ENCODE measurements at places on chromosomes 3 and 15.

DNA sequence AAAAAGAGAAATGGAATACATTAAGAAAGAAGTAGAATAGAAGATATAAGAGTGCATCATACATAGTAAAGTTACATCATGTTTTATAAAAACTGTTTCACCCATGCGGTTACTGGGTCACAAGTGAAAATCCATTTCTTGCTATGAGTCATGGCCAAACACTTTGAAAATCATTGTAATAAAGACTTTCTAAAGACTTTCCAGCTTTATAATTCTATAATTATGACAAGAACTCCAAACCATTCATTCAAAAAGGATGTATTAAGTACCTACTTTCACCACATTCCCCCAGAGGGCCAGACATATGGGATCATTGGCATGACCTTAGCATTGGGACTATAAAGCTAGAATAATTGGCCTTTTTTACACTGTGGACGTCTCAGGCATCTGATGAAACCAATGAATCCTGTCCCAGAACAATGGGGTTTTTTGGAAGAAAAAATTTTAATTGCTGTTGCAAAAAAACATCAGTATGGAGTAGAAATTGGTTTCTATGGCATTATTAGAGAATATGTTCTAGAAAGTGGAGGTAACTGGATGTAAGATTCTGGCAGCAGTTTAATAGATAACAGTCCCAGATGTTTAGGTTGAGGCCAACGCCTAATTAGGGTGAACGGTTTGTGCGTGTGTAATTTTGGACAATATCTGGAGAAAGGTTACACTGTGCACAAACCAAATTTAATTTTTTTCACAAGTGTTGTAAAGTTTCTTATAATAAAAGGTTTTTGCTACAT is 3.3 kb upstream of the SKIC8 start:
- DNase-seq: no peak

- no peak for DNase-seq
Measured at GRCh38 chr3:193656445-193656844, 63.4 kb downstream of the OPA1 start.

GRCh38 chr15:43390723-43391122 is 19.8 kb downstream of the TUBGCP4 start:
- DNase-seq: no peak

GRCh38 chr3:177601152-177601551 is 403.9 kb upstream of the TBL1XR1 start:
- no peak for DNase-seq

GRCh38 chr15:73927003-73927475 is 777 bp downstream of the LOXL1 start:
- no peak for DNase-seq

GRCh38 chr15:88073391-88073691 is 183.2 kb downstream of the NTRK3 start:
- DNase-seq: no peak

DNA sequence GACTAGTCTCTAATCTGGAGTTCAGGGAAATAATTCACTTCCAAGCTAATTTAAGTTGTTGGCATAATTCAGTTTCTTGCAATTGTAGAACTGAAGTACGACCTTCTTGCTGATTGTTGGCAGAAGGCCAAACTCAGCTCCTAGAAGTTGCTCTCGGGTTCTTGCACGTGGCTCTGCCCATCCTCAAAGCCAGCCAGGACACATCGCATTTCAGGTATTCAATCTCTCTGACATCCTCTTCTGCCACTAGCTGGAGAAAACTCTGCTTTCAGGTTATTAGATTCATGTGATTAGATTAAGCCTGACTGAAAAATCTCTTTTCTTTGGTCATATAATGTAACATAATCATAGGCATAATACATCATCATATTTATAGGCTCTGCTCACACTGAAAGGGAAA is 362.0 kb downstream of the ZPLD1 start:
- no peak for DNase-seq

DNA sequence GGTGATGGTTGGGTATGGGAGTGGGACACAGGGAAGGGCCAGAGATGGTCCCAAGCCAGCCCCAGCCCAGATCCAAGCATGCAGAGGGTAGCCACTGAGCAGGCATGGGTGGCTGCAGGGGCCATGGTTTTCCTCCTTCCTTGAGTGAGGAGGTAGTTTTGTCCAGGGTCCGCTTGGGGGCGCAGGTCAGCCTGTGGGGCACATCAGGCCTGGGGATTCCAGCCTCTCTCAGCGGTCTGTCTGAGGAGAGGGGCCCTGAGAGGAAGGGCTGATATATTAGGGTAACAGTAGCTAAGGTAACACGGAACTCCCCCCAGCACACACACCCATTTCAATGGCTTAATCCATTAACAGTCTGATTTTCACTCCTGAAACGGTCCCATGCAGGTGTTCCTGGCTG is 22.7 kb upstream of the LCTL start:
- DNase-seq: no peak

DNA sequence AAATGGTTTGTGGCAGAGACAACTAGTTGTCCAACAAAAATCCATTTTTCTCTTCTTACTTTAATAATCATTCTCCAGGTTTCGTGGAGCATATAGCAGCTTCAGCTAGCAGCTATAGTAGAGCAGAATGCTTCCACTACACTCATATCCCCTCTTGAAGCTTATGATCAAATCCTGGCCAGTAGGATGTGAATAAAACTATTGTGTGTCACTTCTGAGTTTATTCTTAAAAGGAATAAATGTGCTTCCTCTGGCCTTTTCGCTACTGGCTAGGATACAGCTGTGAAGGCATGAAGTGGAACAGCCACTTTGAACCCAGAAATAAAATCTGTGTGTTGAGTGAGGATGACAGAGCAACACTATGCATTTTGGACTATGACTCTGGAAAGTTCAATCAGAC is 7.8 kb upstream of the CPOX start:
- DNase-seq: no peak

DNA sequence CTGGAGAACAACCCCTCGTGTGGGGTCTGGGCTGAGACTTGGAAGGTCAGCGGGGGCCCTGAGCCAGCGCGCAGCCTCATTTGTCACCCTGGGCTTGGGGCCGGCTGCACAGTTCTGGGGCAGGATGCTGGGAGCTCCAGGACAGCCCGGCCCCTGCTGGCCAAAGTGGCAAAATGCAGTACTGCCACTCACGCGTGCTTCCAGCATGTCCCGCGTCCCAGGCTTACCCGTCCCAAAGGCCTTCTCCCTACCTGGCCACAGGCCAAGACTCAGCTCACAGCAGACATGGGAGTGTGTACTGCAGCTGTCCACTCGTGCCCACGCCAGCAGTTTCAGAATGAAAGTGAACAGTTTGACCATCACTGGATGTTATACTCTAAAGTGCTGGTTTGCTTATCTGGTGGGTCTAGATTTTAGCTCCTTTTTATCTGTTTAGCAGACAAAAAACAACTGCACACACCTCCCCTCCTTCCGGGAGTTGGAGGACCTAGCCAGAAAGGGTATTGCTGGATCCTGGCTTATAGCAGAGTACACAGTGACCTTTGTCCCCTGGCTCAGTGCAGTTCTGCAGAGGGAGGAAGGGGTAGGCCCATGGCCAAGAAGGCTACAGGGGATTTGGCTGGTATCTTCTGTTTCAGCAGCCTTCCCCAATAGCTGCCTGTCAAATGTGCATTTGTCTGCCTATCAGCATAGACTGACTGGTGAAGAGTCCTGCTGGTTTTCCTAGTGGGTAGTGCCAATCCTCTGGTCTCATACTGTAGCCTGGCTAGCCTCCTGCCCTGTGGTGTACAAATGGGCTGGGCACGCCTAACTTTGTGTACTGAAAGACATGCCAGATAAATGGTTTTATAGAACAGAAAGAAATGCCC is 23.2 kb upstream of the IP6K2 start:
- peak; percentile 6 for DNase-seq

- no peak for DNase-seq
Measured at GRCh38 chr3:115666920-115667737, 43.8 kb downstream of the GAP43 start.

- DNase-seq: no peak
Measured at GRCh38 chr3:156256945-156257344, 136.6 kb downstream of the KCNAB1 start.

- DNase-seq: no peak
Measured at GRCh38 chr15:60799885-60800284, 320.9 kb upstream of the ICE2 start.

DNA sequence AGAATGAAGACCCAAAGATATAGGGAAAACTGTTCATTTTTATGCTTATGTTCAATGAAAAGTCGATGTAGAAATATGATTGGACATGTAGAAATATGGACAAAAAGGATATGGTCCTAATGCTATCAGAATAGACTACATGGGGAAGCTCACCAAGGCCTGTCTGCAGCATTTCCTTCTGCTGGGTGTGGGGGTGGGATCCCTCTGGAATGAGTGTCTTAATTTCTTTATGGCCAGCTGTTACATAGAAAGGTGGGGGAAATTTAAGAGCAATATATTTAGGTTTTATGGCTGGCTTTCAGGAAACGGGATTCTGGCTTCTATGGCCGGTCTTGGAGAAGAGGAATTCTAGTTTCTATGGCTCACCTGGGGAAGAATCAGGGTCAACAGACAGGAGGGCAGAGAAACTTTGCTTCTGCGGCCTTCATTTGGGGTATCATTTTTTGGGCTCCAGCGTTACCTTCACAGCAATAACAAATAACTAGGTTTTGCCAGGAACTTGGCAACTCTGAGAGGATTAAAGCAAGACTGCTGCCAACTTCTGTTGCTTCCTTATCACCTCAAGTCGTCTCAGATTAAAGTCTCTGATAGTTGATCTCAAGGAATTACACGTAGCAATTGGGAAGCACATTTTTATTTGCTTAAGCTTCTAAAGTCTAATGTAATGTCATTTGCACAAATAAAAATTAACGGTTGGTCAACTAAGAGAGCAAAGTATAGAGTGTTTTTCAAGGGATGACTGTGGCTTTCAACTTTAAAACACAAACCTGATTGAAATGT is 57.0 kb upstream of the GATM start:
- no peak for DNase-seq

- no peak for DNase-seq
Measured at GRCh38 chr3:138971766-138972320, 24.8 kb downstream of the FOXL2NB start.

- DNase-seq: no peak
Measured at GRCh38 chr15:68199340-68199739, 5.8 kb downstream of the CALML4 start.

DNA sequence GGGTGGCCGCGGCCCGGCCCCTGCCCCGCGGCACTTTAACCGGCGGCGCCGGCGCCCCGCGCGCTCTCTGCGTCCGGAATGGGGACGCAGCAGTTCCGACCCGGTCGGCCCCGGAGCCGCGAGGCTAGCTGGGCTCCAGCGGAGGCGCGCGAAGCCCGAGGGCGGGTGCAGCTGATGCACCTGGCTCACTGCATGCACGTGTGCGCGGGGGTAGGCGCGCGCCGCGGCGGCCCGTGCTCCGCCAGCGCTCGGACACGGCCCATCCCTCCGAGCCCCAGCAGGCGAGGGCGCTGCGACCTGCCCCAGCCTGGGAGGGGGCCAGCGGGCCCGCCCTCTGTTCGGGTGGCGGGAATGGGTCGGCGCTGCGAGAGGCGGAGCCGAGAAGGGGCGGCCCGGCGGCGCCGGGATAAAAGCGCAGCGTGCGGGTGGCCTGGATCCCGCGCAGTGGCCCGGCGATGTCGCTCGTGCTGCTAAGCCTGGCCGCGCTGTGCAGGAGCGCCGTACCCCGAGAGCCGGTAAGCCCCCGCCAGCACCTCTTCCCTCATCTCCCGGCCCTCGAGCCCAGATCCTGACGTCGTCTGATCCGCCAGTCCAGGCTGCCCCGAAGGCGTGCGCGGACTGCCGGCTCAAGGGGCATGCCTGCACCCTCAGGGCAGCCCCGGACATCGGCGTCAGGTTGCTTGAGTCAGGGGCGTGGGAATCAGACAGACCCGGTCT is at the start of the genes CHDH and IL17RB:
Gene CHDH (minus strand): TSS at position 286 of the 717 bp plus-strand sequence. CDS start 22,411 bp downstream, outside the sequence.
Gene IL17RB (plus strand): TSS at position 435 of the 717 bp plus-strand sequence. CDS start 21 bp downstream, at position 456.
- no peak for DNase-seq

DNA sequence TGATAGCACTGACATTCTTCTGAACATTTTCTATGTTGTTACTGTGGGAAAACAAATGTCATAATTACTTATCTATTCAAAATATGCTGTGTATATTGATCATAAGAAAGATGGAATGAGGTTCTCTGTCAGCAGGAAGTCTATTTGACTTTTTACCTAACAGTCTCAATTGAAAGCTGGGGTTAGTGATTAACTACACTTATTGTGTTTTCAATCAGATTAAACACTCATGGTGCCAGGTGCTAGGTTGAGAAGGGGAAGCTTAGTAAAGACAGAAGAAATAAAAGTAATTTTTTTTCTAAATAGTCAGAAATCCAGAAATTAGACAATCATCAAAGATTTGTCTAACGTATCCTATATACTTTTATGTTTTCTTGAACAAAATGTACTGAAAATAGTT is 281.0 kb upstream of the NR2E3 start:
- DNase-seq: no peak

DNA sequence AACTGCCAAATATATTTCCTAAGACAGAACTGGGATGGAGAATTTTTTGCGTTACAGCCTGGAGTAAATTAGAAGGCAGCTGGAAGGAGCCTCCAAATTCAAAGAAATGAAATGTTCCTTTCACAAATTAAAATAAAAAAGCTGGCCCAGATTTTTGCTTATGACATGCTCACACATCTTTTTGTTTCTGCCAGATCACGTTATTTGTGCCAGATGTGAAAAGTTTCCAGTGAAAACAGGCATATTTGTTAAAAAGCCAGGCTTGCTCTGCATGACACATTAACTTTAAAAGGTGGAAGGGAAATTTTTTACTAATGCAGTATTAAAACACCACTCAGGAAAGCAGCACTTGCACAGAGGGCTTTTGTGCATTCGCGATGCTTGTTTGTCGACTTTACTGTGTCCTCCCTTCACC is 23.3 kb upstream of the ACKR4 start:
- DNase-seq: no peak

- no peak for DNase-seq
Measured at GRCh38 chr3:182612332-182612731, 181.0 kb upstream of the ATP11B start.

GRCh38 chr3:183081459-183082183 is 17.7 kb downstream of the MCCC1 start:
- no peak for DNase-seq

GRCh38 chr3:48762816-48763215 is 45.8 kb upstream of the IP6K2 start:
- DNase-seq: no peak

- no peak for DNase-seq
Measured at GRCh38 chr15:65307978-65308377, 3.5 kb downstream of the RNU5B-1 start.

DNA sequence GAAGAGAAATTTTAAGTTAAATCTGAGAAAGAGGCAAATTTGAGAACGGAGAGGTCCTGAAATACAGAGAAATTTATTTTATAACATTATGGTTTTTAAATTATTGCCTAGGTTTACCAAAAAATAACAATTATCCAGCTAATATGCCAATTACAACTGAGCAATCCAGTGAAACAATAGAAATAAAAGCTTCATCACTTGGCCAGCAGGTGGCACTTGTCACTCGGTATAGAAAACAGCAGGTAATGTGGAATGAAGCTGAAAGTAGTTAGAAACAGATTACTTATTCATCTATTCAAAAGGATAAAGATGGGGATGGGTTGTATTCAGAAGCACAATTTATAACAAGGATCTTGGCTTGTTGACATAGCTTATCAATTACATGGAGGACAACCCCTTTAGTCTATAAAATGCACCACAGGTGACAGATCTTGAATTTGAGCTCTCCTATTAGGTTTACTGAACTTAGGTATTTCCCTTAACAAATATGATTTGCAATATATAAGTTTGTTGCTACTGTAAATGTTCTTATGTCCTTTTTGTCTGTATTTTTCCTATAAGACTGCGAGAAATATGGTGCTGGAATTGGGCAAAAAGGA is 70.1 kb upstream of the GUCA1C start:
- DNase-seq: peak; percentile 5

Measured in stimulated activated CD8-positive, alpha-beta memory T cell treated with anti-CD3 and anti-CD28 coated beads, Interleukin-7, amount 100 ng/mL, for 1 hour (primary cell).